Endodermal cell (in vitro differentiated cells): ENCODE measurements at places on chromosomes 16 and 17. TPM values are rescaled to one million over a fixed set of nuclear protein-coding genes. Genes with fewer than 3 reads are reported as not detected.

Gene ATP1B2
- 6.4 and 7.3 TPM in 2 replicates for total RNA-seq

Gene NAGS
- total RNA-seq, result 1.2 and 1.4 TPM in 2 replicates

GRCh38 chr17:82907797-82908542, 68.1 kb upstream of the ZNF750 start:
- peaks cover 10% of the 10 kb centered on the region for H3K36me3 ChIP-seq
- H3K4me1 ChIP-seq, result no peaks in the 10 kb centered on the region
- H3K27ac ChIP-seq, result no peak overlapping the region
- H3K27me3 ChIP-seq, result no peaks in the 10 kb centered on the region

DNA sequence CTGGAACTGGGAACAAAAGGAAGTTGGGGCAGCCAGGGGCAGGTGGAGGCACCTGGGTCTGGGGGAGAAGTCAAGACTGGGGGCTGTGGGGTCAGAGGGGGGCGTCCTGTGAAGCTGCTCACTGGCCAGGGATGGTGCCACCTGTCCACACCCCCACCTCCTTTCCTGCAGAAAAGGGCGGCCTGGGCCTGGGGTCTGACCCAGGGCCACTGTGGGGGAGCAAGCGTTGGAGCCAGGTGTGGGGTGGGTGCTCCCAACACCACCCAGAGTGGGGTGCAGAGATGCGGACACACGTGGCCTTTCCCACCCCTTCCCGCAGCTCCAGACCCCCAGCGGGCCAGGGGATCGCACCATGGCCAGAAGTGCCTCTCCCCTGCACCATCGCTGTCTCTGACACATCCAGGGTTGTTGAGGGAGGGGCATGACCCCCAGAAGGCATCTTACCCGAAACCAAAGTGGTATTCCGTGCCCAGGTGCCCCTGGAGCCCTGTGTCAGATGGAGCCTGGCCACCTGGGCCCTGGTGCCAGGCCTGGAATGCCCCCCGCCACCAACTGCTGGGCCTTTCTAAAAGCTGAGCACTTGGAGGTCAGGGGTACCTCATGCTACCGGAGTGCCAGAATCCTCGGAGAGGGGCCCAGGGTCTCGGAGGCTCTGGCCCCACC, 2.6 kb upstream of the SLC16A3 start:
- no peak overlapping the region for H3K4me3 ChIP-seq
- H3K27ac ChIP-seq, result no peak overlapping the region
- H3K36me3 ChIP-seq, result no peaks in the 10 kb centered on the region
- DNase-seq, result no peak
- no peaks in the 10 kb centered on the region for H3K4me1 ChIP-seq

Gene TMEM238L
- total RNA-seq, result not detected in 3 replicates

Gene SBK1
- total RNA-seq, result 55.3 and 55.9 TPM in 2 replicates

DNA sequence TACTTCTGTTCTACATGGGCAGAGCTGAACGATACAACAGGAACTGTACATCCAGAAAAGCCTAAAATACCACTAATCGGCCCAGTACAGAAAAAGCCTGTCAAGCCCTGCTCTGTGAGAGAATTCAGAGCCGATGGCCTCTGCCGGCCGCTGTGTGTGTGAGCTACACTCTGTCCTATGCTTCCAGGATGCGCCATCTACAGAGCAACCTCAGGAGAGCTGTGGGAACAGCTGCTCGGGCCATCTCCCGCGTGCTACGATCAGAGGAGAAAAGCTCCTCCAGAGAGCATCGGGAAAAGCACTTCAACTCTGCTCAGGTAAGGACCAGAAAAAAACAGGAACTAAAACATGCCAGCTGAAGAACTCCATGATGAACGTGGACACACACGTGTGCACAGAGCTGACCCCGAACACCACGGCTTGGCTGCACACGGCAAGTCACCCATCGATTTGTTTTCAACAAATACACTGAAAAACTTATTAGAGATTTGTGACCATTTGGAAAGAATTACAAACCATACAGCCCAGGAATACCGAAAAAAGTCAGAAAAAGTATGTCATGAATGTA, 115.9 kb downstream of the ANKRD11 start:
- no peak overlapping the region for H3K4me3 ChIP-seq
- peaks cover 6% of the 10 kb centered on the region for H3K36me3 ChIP-seq
- H3K27ac ChIP-seq, result peak overlapping the region; percentile 29
- peak; percentile 86 for DNase-seq

DNA sequence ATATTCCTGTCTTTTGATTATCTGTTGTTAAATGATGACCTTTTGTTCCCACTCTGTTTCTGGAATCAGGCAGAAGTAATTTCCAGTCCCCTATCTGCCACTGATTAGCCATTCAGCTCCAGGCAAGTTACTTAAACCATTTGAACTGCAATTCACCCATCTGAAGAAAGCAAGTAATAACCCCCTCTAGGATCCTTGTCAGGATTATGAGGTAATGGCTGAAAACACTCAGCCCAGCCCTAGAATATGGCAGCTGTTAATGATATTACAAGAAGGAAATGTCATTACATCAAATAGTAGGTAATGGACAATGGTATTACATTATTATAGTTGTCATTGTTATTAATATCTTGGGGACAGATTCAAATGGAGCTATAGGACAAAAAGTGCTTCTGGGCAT, 16.0 kb upstream of the SLC47A1 start:
- no peak for DNase-seq
- no peaks in the 10 kb centered on the region for H3K27me3 ChIP-seq
- H3K4me3 ChIP-seq, result no peak overlapping the region
- no peak overlapping the region for H3K27ac ChIP-seq
- peaks cover 9% of the 10 kb centered on the region for H3K4me1 ChIP-seq
- H3K36me3 ChIP-seq, result no peaks in the 10 kb centered on the region

DNA sequence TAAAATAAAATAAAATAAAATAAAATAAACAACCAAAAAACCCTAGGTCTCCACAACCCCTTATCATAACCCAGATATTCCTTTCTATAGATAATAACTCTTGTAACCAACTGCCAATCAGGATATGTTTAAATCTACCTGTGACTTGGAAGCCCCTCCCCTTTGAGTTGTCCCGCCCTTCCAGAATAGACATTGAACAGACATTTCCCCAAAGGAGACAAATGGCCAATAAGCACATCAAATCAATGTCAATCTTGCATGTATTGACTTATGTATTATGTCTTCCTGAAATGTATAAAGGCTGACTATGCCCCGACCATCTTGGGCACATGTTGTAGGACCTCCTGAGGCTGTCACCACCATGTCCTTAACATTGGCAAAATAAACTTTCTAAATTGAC, 1.5 kb upstream of the MAPK7 start:
- peak; percentile 34 for DNase-seq
- peak overlapping the region; percentile 97 for H3K4me3 ChIP-seq
- peaks cover 6% of the 10 kb centered on the region for H3K4me1 ChIP-seq
- H3K27ac ChIP-seq, result no peak overlapping the region
- peaks cover 36% of the 10 kb centered on the region for H3K36me3 ChIP-seq
- no peaks in the 10 kb centered on the region for H3K27me3 ChIP-seq

Gene SLC12A3
- not detected in 3 replicates for total RNA-seq

DNA sequence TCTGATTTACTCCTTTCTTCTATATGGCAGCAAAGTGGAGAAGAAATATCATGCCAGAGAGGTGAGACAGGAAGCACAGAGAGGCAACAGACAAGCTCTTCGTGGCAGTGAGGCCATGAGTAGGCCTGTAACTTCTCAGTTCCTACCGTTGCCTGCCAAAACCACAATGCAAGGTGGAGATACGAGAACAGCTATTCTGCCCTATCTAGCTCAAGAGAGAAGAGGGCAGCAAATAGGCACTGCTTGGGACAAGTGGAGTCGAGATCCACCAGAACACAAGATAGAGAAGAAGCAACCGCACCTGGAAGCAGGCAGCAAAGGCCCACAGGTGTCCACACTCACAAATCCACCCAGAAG, 24.8 kb downstream of the RANBP10 start:
- H3K4me1 ChIP-seq, result no peaks in the 10 kb centered on the region
- no peak overlapping the region for H3K27ac ChIP-seq
- peaks cover 3% of the 10 kb centered on the region for H3K36me3 ChIP-seq
- H3K27me3 ChIP-seq, result no peaks in the 10 kb centered on the region
- H3K4me3 ChIP-seq, result no peak overlapping the region

DNA sequence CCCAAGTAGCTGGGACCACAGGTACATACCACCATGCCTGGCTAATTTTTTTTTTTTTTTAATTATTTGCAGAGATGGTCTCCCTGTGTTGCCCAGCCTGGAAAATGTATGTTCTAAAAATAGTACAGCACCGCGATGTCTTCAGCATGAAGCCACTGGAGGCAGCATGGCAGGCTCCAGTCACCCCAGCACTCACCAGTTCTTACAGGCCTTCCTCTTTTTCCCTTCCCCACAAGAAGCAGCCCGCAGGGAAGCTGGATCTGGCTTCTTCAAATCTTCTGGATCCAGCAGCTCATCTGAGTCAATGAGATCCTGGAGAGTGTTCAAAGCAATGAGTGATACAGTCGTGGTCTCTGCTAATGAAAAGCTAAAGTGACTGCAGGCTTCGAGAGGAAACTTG, 16.2 kb downstream of the CIAPIN1 start:
- H3K36me3 ChIP-seq, result peaks cover 80% of the 10 kb centered on the region
- H3K4me1 ChIP-seq, result peaks cover 4% of the 10 kb centered on the region
- no peak overlapping the region for H3K27ac ChIP-seq

Gene NPIPA2
- total RNA-seq, result 5.3 to 10.5 TPM (median 7.5 TPM) in 3 replicates

GRCh38 chr16:78277321-78278055, 178.0 kb downstream of the WWOX start:
- peak overlapping the region; percentile 9 for H3K27ac ChIP-seq
- H3K4me1 ChIP-seq, result peaks cover 5% of the 10 kb centered on the region

DNA sequence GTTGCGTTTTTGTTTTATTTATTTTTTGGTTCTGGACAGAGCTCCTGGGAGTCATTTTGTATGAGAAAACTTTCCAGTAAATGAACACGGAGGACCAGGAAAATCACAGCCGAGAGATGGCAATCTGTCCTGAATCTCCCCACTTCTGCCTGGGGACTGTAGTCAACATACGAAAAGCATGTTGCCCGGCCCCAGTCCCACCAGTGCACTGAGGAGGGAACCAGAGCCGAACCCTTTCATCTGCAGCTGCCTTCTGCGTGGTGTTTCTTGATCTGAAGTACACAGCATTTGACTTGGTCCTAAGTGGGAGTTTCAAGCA, 18.9 kb downstream of the SNX11 start:
- no peak overlapping the region for H3K4me3 ChIP-seq
- H3K27ac ChIP-seq, result no peak overlapping the region
- DNase-seq, result peak; percentile 34
- peaks cover 18% of the 10 kb centered on the region for H3K36me3 ChIP-seq

Gene ALDH3A1
- 0.32 and 0.44 TPM in 2 replicates for total RNA-seq

GRCh38 chr17:12395733-12396354, 269.8 kb upstream of the MYOCD start:
- H3K36me3 ChIP-seq, result no peaks in the 10 kb centered on the region
- H3K27ac ChIP-seq, result no peak overlapping the region
- no peak overlapping the region for H3K4me3 ChIP-seq
- peak; percentile 90 for DNase-seq

Gene POLDIP2
- total RNA-seq, result 71.3 and 72.1 TPM in 2 replicates

DNA sequence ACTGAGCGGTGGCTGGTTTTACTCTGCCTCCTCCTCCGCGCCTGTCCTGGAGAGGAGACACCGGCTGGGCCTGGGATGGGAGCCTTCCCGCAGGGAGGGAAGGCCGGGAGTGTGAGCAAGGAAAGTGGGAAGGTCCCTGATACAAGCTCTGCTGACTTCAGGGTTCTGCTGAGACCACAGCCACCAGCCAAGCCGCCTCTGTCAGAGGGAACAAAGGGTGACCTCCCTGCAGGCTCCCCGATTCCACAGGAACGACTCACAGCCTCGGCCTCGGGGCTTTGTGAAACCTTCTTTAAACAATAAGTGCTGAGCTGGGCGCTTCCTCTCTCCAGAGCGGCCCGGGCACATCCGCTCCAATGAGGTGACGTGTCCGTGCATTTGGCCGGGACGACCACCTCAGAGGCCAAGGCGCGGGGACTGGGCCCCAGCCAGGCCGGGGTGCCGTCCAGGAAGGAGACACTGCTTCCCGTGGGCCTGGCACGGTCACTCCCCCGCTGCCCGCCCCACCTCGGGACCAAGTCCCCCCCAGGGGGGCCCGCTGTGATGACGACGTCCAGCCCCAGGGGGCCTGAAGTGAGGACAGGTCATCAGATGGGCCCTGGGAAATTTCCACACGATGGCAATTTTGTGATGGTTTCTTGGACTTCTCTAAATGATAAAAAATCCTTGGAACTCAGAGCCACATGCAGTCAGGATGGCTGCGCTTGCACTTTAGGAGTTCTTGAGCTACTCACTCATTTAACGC, 11.8 kb upstream of the CIBAR2 start:
- no peak overlapping the region for H3K4me3 ChIP-seq
- peaks cover 3% of the 10 kb centered on the region for H3K4me1 ChIP-seq
- DNase-seq, result peak; percentile 78
- no peak overlapping the region for H3K27ac ChIP-seq
- H3K36me3 ChIP-seq, result no peaks in the 10 kb centered on the region
- H3K27me3 ChIP-seq, result no peaks in the 10 kb centered on the region

- no peak overlapping the region for H3K4me3 ChIP-seq
- H3K36me3 ChIP-seq, result no peaks in the 10 kb centered on the region
- H3K27me3 ChIP-seq, result no peaks in the 10 kb centered on the region
Observed at GRCh38 chr16:53632526-53632925, 71.1 kb downstream of the RPGRIP1L start.

DNA sequence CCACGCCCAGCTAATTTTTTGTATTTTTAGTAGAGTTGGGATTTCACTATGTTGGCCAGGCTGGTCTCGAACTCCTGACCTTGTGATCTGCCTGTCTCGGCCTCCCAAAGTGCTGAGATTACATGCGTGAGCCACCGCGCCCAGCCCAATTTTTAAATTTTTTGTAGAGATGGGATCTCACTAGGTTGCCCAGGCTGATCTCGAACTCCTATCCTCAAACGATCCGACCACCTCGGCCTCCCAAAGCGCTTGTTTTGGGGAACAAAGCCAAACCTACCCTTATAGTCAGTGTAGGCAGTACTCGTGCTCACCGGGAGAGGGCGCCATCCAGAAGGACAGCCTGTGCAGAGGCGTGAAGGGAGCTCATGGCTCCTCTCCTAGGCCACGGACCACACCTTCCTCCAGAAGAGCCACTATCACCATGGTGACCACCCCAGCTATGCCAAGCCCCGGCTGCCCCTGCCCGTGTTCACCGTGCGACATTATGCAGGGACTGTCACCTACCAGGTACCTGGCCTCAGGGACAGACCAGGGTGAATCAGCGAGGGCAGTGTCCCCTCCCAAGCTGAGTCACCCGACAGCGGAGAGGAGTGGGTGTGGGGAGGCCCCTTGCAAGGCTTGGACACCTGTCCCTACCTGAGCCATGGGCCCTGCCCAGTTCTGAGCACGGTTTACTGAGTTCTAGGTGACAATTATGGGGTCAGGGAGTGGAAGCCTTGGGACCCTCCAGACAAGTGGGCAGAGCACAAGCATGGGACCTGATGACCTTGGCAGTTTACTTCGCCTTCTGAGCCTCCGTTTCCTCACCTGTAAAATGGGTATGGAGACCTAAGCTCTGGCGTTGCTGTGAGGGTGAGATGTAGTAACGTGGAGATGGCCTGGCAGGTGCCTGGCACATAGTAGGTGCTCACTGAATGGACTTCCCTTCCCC, 13.7 kb downstream of the MYO15B start:
- DNase-seq, result peak; percentile 98
- H3K36me3 ChIP-seq, result no peaks in the 10 kb centered on the region
- H3K4me3 ChIP-seq, result no peak overlapping the region

GRCh38 chr17:32120141-32120540, 22.2 kb upstream of the RHOT1 start:
- H3K36me3 ChIP-seq, result no peaks in the 10 kb centered on the region
- no peak overlapping the region for H3K4me3 ChIP-seq
